Cortex of kidney (tissue), 1 donor: ENCODE measurements at places on chromosomes 3 and 15.

DNA sequence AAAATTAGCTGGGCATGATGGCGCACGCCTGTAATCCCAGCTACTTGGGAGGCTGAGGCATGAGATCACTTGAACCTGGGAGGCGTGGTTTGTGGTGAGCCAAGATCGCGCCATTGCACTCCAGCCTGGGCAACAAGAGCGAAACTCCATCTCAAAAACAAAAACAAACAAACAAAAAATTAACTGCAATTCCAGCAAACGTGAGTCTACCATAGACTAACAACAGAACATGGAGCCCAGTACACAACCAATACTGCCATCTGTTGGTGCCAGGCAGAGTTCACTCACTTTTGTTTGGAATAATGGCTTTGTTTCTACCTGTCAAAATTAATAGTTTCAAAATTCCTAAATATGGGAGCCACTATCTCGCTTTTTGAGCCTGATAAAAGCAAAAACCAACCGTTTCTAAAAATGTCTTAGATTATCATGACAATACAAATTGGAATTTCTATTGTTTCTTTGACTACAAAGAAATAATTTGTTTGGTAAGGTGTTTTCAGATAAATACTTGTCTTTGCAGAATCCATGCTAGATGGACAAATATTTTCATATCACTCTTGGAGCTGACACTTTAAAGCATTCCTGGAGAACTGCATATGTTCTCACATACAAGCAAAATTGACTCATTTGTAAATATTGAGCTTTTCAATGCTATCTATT lies 45.0 kb downstream of the GPR176 start:
- DNase-seq = no peak

- DNase-seq = no peak
Measured at GRCh38 chr3:14438929-14439328, 36.5 kb downstream of the SLC6A6 start.

DNA sequence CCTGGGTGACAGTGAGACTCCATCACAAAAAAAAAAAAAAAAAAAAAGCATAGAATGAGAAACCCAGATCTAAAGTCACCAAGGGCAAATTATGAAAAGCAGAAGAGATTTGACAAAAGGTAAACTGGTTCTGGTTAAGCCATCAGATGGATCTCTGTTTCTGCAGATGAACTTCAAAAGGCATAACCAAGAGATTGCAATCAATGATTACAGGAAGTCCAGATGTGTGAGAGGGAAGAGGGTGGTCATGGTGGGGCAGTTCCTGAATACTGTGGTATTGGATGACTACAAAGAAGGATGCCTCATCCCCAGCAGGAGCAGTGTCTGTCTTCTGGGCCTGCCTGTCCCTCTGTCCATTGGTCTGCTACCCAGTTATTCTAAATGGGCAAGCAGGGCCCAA lies 3.8 kb downstream of the P4HTM start:
- no peak for DNase-seq

DNA sequence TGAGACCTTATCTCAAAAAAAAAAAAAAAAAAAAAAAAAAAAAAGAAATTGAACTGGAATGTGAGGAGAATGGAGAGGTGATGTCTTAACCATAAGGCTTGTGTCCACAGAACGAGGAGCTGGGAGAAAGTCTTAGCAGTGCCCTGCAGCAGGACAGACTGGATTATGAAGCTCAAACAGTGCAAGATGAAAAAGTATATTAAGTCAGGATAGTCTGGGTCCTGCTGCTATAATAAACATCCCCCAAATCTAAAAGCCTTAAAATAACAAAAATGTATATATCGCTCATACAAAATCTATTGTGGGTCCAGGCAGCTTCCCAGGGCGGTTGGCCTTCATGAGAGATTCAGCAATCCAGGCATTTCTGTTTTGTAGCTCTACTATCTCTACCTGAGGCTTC lies 175.5 kb downstream of the RAB11A start:
- no peak for DNase-seq

DNA sequence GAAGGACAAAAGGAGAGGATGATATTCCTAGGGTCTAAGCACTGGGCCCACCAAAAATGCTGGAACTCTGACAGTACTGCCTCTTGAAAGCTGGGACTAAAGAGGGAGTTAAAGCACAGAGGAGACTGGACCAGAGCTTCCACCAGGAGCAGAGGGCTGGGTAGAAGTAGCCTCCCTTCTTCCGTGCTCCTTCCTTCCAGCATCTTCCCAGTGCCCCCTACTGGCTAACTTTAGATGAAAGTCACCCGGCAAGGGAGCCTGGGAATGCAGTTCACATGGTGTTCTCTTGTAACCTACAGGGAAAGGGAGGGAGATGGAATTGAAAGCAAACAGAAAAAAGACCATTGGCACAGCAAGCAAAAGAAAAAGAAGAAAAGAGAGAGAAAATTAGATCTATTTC lies 106.1 kb upstream of the COL8A1 start:
- no peak for DNase-seq

- no peak for DNase-seq
Measured at GRCh38 chr3:27715454-27715806, 6.7 kb downstream of the EOMES start.

- no peak for DNase-seq
Measured at GRCh38 chr3:138202945-138203701, 16.0 kb downstream of the ARMC8 start.

GRCh38 chr15:80710635-80711554 lies 15.8 kb downstream of the ABHD17C start:
- no peak for DNase-seq

- DNase-seq = no peak
Measured at GRCh38 chr3:133851931-133852330, 43.8 kb downstream of the RAB6B start.

GRCh38 chr3:53258600-53259426 lies 3.0 kb upstream of the TKT start:
- DNase-seq = no peak

- DNase-seq = no peak
Measured at GRCh38 chr15:84914909-84915605, 30.6 kb downstream of the SLC28A1 start.

GRCh38 chr3:105806359-105806758 lies 62.5 kb downstream of the CBLB start:
- DNase-seq = no peak

DNA sequence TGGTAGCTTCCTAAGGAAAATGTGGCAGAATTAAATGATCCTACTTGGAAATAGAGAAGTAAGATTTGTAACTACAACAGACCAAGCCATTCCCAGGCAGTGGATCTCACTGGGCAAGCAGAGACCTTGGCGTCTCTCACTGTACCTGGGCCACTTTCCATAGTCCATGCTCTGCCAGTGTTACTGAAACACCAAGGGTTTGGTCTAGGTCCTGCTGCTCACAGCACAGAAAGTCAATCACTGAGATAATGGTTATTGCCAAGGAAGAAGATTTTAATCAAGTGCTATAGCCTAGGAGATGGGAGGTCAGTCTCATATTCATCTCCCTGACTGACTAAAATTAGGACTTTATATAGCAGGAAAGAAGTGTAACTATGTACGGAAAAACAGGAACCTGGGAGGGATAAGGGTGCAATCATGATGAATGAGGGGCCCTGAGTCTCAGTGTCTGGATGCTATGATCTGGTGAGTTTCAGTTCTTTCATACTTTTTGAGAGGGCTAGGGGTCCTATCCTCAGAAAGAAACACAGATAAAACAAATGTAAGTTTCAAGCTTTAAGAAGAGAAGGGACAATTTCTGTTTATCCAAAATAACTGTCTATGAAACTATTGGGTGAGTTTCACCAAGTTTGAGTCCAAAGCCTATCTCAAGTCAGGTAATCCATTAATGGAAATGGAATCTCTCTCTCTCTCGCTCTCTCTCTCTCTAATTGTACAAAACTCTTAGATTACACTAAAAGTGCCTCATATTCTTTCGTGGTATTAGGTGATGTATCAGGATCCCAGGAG lies 20.6 kb downstream of the GPR15 start:
- DNase-seq = no peak

DNA sequence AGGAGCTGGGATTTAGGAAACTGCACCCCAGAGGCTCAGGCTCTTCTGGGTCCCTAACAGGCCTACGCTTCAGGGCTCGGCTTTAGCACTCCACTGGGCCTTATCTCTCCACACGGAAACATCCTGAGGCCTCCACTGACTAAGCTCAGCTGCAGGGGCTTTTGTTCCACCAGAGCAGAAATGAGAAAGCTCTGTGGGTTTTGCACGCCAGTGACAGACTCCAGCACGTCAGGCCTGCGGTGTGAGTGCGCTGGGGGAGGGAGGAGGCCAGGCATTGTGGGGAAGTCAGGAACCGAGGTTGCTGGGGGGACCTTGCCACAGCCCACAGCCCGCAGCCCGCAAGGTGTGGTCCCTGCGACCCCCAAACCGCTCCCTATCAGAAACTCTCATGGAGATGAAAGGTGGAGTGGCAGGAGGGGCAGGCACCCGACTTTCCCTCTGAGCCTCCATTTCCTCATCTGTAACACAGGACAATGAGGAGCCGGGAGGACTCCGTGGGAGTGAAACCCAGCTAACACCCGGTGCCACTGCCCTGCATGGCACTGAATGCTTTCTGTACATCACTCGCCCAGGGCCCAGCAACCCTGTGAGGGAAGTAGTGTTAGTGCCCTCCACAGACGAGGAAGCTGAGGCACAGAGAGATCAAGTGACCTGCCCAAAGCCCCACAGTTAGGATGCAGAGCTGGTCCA lies 106.5 kb downstream of the TPRA1 start:
- no peak for DNase-seq

- DNase-seq = no peak
Measured at GRCh38 chr3:171970301-171970788, 69.0 kb upstream of the FNDC3B start.

GRCh38 chr3:189820365-189820720 lies 189.2 kb downstream of the TP63 start:
- no peak for DNase-seq

DNA sequence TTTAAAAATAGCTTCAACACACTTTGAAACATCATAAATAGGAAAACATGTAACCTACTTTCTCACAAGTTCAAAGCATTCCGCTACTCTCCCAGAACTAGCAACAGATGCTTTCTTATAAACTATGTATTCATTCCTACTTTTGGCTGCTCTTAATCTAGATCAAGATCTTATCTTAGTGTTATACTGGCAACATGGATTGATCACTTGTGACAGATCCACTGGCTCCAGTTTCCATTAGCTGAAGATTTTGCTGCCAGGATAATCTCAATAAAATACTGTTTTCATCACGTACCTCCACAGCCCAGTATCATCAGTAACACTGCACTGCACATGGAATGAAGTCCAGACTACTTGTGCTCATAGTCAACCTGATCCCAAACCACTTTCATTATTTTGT lies 491.7 kb upstream of the AGTR1 start:
- DNase-seq = no peak

GRCh38 chr3:117553461-117553860 lies 843.9 kb downstream of the TUSC7 start:
- DNase-seq = no peak

DNA sequence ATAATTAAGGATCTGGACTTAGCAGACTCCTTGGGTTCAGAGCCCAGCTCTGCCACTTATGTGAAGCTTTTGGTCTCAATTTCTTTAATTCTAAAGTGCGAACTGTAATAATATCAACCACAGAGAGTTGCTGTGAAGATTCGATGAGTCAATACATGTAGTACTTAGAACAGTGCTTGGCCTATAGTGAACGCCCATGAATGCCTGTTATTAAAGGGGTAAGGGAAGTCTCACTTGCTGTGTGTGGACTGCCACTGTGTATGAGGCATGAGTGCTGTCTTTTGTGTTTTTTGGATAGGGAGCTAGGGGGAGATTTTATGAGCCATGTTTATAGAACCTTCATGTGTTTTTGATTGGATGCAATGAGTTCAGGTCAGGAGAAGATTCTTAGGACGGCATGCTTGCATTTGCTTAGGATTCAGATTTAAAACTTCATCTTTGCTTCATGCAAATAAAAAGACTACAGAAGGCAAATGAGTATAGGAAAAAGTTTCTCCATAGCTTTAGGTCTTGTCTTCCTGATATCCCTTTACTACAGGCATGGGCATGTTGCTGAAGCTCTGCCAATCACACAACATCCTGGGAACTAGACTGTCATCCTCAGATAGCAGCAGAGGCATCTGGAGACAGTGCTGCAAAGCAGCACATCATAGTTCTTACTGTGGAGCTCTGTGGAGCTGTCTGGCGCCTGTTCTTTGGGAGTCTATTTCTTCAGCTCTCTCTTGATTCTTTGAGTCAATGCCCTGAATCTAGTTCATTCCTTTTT lies 50.0 kb downstream of the PLS1 start:
- no peak for DNase-seq

DNA sequence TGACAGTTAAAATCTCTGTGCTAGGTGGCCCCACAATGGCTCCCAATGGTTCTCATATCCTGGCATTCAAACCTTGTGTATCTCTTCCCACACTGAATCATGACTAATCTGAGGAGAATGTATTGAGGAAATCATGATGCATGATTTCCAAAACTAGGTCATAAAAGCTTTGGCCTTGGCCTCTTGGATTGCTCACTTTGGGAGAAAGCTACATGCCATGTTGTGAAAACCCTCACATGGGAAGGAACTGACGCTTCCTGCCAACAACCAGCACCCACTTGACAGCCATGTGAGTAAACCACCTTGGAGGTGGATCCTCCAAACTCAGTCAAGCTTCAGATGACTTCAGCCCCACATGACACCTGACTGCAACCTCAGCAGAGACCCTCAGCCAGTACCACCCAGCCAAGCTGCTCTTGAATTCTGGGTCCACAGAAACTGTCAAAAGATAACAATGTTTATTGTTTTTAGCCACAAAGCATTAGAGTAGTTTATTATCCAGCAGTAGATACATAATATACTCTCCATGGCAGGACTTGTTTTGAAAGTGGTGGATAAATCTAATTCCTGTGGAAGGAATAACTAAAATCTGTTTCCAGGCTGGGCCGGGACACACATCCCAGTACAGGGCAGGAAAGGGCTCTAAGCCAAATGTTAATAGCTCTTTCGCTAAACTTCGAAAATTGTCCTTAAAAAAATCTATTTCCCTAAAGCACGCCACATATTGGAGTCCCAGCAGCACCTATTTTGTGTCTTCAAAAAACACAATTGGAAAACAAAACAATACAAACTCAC lies 1.0 kb upstream of the ZNF620 start:
- no peak for DNase-seq

- no peak for DNase-seq
Measured at GRCh38 chr3:169091196-169091823, 572.2 kb downstream of the MECOM start.

DNA sequence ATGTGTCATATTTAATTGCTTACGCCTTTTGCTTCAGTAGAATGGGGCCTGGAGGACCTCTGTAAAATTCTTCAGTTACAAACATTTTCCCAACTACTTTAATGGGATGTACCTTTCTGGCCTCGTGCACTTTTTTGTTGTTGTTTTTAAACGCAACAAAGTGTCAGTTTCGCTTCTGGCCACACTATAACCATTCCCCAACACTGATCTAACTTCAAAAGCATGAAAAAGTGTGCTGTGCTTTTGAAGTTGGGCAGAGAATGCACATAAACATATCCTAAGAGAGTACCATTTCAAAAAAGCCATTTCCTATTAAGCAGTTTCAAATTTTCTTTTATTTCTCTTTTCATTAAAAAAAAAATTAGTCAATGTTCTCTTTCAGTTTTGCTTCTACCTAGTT lies 435.8 kb downstream of the CNTN6 start:
- DNase-seq = no peak
